ENCODE measurements at places on chromosomes 4 and X.
A peak's percentile ranks its signal among the peaks of the same experiment; 100 is the strongest.

DNA sequence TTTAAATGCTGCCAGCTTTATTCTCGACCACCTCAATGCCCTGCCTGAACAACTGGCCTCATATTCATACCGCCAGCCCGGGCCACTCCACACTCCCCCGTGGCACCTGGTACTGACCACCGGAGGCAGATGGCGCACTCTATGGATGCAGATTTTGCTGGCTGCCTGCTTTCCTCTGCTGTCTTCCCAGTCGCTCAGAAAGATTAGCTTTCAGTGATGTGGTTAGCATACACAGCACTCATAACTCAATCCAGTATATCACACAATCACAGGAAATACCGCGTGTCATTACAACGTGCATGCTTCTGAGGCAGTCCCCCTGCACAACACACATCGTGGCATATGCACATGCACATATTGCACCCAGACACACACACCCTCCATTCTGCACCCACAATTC lies 147.2 kb upstream of the BCOR start:
- DNase-seq: no peak

DNA sequence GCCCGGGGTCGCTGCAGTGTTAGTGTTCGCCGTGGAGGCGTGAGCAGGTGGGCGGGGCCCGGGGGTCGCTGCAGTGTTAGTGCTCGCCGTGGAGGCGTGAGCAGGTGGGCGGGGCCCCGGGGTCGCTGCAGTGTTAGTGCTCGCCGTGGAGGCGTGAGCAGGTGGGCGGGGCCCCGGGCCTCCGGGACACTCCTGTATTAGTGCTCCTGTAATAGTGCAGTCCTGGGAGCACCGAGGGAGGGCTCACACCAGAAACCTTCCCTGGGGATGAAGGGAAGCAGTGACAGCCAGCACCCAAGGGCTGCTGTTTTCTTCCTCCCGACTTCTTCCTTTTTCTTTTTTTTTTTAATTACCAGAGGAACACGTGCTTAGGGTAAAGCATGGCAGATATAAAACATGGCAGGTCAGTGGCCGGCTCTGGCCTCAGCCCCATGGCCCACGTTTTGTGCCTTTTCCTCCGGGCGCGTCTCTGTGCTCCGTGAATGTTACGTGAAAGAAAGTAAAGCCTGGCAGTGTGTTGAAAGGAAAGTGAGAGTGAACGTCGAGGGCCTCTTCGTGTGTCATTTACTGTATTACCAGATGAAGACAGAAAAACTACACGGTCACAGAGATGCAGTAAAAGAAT lies 42.0 kb downstream of the PCGF3 start:
- no peak for DNase-seq

DNA sequence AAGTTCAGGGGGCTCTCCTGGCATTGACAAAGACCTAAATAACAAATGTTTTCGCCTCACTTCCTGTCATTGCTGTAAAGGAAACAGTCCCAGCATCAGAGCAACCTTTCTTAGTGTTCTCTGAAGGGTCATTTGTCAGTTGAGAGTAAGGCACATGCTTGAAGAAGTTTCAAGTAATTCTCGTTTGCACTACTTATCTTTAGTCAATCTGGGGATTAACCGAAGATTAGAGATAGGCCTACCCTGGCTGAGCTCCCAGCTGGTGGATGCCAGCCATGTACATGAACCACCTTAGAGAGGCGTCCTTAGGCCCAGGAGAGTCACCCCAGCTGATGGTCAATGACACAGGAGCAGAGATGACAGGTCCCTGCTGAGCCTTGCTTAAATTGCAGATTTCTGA lies 189.9 kb upstream of the PGRMC2 start:
- no peak for DNase-seq

GRCh38 chrX:29012867-29013266 lies 425.6 kb downstream of the IL1RAPL1 start:
- no peak for DNase-seq

DNA sequence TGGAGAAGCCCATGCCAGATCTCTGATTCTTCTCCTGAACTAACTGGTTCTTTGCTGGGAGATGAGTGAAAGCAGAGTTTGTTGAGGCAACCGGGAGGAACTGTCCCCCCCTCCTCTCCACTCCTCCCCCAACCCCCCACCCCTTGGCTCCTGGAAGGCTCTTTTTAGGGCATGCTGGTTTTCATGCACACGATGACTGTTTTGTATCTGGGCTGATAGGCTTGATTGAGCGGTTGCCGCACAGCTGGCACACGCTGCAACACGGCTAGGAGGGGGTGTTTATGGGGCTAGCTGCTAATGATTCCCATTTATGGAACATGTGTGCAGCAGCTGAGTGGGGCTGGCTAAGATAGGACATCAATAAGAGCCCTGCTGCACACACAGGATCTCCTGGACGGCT lies 137.2 kb downstream of the SMIM20 start:
- DNase-seq: no peak

DNA sequence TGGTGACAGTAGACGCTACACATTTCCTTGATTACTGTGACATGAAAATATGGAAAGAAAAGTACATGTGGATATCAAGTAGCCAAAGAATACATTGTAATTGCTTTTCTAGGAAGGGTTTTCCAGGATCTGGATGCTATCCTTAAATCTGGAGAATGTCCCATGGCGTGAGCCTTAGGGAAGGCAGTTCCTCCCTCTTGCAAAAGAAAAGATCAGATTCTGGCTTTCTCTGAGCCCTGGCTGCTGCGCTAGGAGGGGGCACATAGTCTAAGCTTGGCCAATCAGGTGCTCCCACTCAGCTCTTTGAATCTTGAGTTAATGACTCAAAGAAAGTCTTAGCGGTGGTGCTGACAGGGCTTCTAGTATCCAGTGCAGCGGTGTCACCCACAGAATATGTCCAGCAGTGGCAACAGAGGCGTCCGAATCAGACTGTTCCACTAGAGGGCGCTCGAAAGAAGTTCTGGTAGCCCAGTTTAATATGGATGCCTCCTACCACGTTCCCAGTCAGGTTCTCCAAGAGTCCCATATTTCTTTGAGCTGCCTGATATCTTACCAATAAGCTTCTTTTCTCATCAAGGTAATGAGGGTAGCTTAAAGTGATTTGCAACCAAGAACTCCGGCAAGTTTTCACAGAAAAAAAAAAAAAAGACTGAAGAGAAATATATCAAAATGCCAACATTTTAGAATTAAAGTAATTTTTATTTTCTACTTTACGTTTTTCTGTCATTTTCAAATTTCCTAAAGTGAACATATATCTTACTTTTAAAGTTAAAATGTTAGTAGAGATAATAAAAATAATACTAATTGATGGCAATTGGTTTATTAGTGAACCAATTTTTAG lies 213.4 kb upstream of the S100G start:
- peak; percentile 55 for DNase-seq

- no peak for DNase-seq
These were observed 89.8 kb downstream of the FBXO8 start for GRCh38 chr4:174193438-174194374.

DNA sequence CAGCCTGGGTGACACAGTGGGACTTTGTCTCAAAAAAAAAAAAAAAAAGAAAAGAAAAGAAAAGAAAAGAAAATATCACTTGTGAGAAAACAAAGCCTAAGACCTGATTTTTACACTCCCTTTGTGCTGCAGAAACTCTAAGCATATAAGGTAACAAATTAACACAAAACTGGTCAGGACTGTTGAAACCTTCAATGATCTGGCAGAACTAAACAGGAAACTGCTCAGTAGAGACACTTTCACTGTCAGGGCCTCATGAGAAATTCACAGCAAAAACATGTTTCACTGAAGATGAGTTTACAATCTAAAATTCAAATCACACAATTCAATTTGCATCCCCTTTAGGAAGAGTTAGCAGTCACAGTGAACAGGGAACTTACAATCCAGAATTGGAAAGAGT lies 69.1 kb upstream of the HOPX start:
- no peak for DNase-seq

DNA sequence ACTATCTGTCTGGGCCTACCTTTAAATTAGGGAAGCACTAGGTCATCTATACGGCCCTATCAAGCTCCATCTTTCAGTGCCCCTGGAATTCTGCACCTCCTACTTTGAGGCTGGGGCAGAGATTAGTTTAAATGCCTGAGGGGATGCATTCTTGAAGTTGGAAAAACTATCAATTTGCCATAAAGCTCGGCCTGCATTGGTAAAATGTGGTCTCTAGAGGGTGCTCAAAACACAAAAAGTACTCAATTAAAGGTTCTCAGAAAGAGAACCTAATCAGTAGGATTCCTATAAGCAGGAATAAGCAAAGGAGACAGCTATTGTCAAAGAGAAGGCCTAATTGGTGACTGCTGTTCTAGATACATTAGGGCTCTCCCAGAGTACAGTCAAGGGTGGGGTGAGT lies 111.7 kb downstream of the AMER1 start:
- no peak for DNase-seq

DNA sequence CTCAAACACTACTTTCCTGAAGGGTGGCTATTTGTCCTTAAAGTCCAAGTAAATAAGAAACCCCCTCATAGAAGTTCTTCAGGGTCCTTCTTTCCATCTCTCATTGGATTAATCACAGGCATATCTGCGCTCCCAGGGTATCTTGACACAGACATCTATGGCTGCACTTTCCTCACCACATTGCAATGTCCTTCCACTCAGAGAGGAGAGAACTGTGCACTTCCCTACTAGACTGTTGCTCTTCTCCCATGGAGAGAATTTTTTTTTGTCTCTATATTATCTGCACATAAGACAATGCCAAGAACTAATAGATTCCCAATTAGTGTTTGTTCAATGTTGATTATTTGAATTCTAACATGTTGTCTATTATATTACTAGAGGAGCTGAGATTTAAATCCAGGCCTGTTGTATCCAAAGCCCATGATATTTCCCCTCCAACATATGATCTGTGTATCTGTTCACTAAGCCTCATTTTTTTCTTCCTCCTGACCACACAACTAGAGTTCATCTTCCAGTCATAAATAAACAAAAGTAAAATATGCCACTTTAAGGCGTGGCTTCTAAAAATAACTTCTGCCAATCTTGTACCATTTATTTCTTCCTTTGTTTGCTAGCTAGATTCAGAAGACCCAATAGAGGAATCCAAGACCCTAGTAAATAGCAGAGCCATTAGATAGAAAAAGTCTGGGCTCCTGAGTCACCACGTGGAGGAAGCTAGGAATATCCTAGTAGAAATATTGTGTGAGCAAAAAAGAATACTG lies 61.5 kb upstream of the FAM241A start:
- no peak for DNase-seq

DNA sequence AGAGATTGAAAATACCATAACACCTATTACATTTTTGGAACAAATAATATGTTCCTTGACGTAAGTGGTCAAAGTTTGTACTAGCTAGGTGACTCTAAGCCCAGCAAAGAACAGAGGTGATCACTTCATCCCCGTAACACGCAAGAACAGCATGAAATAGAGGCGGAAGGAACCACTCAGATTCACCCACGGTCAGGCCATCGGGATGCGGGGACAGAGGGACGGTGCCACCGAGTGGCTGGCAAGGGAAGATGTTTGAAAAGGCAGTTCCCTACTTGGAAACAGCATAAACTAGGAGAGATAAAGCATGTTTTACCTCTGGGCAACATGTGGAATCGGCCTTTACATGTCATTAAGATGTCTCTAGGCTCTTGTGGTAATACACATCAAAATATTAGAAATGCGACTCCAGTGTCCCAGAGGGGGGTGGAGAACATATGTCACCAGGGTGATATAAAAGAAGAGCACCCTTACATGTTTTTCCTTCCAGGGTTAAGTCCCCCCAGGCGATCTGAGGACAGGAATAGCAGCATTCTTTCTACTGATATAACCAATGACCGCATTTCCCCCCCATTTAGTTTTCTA lies 84.0 kb downstream of the PHKA2 start:
- DNase-seq: peak; percentile 2

GRCh38 chr4:88527787-88528186 lies 4.2 kb upstream of the PYURF start:
- DNase-seq: no peak

DNA sequence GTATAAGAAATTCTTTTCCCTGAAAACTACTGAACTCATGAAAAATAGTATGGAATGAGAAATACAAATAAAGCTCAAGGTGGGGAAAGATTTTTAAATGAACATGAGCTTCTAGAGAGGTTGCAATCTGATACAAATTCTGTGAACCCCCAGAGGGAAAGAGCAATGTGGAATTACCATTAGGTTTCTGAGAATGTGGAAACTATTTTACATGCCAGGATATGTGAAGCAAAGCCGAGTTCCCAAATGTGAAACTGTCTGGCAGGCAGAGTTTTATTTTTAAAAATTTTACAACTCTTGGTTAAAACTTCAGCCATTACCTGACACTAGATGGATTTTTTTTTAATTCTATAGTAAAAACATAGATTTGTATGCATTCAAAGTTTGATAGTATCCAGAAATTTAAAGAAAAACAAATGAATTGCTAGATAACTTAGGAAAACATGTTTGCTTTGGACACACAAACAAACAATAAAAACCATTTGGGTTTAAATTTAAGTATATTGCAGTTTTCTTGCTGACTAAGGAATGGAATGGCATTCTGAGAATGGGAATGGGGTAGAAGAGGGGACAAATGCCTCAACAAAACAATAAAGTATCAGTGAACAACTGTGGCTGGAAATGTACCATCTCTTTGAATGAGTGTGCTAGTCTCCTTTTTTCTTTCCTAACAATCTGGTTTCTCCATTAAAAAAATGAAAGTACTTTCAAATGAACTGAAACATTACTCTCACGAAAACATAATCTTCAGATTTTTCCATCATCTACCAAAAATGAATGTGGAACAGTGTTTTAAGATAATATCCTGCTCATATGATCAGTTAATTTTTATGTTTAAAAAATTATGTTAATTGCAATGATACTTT lies 99.6 kb downstream of the PCDH18 start:
- no peak for DNase-seq

GRCh38 chr4:87406462-87406861 lies 15.5 kb upstream of the HSD17B11 start:
- no peak for DNase-seq

GRCh38 chr4:15010038-15010585 lies 7.8 kb downstream of the CPEB2 start:
- DNase-seq: no peak

- DNase-seq: no peak
These were observed 117.2 kb upstream of the H2AZ1 start for GRCh38 chr4:100067255-100067654.

- DNase-seq: no peak
These were observed 69.4 kb downstream of the RWDD4 start for GRCh38 chr4:183589461-183590099.

DNA sequence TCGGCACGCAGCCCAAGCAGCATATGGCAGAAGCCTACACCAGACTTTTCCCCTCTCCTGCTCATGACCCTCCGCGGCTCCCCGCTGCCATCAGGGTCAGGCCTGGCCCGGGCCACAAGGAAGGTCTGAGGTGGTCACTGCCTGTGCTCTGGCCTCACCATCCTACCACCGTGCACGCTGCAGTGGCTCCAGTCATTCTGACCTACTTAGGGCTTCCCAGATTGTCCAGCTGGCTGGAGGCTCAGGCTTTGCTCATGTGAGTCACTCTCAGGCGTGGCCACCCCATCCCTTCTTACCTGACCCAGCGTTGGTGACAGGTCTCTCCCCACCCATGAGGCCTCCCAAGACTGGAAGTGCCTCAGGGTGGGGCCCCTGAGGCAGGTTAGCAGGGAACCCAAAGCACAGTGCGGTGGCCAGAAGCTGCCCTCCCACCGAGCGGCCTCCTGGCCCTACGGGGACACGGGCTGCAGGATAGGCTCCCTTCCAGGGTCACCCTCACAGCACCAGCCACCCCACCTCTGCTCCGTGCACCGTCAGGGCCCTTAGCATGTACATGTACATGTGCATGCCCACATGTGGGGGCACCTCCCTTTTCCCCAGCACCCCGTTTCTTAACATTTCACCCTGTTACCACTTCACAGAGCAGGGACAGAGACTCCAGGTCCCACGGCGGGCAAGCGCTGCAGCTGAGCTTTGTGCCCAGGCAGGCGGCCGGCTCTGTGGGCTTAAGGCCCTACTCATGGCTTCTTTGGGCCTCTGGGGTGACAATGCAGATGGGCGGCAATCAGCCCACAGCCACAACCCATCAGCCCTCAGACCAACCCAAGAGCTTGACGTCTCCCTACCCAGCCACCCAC lies 2.2 kb downstream of the TREX2 start:
- no peak for DNase-seq
